ENCODE measurements at places on chromosomes 3 and 15.

- DNase-seq: no peak
Observed at GRCh38 chr15:76368122-76368621, 31.6 kb downstream of the ISL2 start.

DNA sequence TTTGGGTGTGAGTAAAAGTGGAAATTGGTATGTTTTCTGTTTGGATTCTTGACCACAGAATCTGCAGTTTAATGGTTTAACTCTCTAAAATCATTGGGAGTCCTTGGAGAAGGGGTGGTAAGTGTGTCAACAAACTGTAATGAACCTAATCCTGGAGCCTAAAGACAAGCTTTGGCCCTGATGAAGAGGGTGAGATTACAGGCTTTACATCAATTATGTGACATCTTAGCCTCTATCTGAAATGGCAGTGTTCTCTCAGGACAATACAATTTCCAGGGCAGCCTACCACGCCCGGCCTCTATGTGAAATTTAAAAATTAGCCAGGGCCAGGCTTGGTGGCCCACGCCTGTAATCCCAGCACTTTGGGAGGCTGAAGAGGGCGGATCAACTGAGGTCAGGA is 4.3 kb upstream of the PKM start:
- DNase-seq: no peak

- DNase-seq: no peak
Observed at GRCh38 chr3:140249188-140249587, 314.2 kb downstream of the CLSTN2 start.

DNA sequence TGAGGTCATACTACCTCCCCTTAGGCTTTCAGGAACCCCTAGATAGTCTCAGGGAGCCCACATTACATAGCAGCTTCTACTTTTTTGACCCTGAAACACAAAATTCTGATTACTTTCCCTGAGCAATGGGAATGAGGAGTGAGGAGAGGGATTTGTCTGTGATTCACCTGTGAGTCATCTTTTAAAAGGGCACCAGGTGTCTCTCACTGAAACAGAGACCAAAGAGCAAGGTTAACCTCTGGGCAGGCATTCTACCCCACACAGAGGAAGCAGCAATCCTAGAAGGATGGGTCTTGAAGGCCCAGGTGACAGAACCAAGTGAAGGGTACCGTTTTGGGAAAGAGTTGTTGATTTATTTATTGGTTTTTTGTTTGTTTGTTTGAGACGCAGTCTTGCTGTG is 31.1 kb upstream of the UBE2E2 start:
- no peak for DNase-seq

- DNase-seq: no peak
Observed at GRCh38 chr3:171846597-171846996, 3.4 kb downstream of the TMEM212 start.

DNA sequence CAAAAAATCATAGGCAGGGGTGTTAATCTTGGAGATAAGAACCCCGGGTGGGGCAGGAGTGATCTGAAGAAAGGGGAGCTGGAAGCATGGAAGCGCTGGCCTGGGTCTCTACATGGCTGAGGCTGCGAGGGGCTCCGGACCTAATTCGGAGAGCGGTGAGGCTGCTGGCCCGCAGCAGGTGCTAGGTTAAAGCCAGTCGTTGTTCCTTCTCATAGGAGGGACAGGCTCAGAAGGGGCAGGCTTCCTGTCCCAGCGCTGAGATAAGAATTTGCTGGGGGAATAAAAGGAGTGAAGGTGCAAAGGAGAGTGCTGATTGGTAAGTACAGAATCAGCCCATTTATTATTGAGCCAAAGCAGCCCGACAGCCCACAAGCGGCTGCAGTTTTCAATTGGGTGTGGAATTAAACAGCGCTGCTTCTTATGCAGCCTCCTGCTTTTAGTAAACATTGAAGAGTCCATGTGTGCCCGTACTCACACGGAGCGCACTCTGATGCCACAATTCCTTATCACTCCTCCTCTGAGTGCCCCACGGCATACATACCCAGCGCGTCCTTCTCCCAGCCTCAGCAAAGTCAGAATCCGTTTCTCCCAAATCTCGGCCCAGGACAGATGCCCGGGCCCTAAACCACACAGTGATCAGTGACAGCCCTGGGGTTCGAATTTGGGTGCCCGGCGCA is 17.1 kb downstream of the CHST13 start:
- no peak for DNase-seq

GRCh38 chr15:47384341-47384740 is 333.0 kb upstream of the SEMA6D start:
- no peak for DNase-seq

GRCh38 chr3:45536316-45536715 is 58.2 kb upstream of the LIMD1 start:
- DNase-seq: no peak

DNA sequence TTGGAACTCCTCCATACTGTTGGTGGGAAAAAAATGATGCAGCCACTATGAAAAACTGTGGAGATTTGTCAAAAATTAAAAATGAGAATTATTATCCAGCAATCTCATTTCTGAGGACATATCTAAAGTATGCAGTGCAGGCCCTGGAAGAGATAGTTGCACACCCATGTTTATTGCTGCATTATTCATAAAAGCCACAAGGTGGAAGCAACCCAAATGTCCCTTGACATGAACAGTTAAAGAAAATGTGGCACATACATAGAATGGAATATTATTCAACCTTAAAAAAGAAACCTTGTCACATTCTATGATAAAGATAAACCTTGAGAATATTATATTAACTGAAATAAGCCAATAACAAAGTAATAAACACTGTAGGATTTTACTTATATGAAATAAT is 80.9 kb upstream of the ARHGEF26 start:
- DNase-seq: no peak

- DNase-seq: no peak
Observed at GRCh38 chr3:16449369-16449768, 64.1 kb downstream of the RFTN1 start.

- DNase-seq: no peak
Observed at GRCh38 chr3:102398176-102398575, 36.6 kb upstream of the ZPLD1 start.

DNA sequence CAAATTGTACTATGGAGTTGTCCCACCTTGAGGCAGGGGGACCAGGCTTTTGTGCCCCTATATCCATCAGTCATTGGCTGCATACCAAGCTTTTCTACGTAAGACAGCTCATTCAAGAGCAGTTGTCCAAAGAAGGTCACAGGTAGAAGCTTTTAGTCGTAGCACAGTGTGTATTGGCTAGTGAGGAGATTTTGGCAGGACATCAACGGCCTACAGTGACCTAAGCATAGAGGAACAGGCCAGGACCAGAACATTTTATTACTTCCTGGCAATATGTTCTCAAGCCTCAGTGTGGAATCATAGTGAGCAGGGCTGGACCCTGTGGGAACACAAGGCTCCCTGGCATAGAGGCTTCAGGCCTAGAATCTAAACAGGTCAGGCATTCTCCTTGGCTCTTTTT is 105.4 kb upstream of the ANKRD28 start:
- DNase-seq: no peak

- DNase-seq: no peak
Observed at GRCh38 chr3:59920822-59921221, 871.0 kb upstream of the CFAP20DC start.

- no peak for DNase-seq
Observed at GRCh38 chr3:156626104-156626503, 48.3 kb upstream of the TIPARP start.

DNA sequence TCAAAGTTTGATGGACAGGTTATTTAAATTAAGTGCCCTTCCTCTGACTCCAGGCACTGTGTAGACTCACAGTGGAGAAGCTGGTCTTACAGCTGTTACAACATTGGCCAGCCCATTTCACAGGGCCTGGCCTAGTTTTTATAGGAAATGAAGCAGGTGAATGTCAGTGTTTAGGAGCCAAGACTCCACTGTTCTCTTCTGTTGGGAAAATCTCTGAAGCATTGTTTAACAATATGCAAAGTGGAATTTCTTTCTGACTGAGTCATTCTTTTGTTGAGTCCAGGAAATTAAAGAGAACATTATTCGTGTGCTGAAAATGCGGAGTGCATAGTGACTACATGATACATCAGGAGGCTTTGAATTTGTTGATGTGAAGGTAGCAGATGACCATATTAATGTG is 64.7 kb downstream of the ARRDC4 start:
- no peak for DNase-seq

DNA sequence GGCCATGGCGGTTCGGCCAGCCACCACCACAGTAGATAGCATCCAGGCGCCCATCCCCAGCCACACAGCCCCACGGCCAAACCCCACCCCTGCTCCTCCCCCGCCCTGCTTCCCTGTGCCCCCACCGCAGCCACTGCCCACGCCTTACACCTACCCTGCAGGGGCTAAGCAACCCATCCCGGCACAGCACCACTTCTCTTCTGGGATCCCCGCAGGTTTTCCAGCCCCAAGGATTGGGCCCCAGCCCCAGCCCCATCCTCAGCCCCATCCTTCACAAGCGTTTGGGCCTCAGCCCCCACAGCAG is 29.5 kb downstream of the PTPN23 start:
- no peak for DNase-seq

DNA sequence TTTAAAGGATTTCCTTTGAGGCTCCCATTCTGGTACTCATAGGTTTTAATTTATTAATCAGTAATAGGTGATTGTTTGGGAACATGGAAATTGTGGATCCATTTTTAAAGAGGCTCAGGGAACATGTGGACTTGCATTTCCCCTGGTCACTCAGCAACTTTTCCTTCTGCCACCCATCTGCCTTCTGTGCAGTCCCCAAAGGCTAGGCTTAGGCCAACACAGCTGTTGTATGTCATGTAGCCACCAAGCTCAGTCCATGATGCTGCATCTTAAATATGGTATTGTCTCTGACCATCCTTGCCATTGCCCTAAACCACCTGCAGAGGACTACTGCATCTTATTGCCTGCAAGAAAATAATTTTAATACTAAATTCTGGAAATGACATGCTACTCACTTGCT is 416.7 kb upstream of the SEMA6D start:
- no peak for DNase-seq

DNA sequence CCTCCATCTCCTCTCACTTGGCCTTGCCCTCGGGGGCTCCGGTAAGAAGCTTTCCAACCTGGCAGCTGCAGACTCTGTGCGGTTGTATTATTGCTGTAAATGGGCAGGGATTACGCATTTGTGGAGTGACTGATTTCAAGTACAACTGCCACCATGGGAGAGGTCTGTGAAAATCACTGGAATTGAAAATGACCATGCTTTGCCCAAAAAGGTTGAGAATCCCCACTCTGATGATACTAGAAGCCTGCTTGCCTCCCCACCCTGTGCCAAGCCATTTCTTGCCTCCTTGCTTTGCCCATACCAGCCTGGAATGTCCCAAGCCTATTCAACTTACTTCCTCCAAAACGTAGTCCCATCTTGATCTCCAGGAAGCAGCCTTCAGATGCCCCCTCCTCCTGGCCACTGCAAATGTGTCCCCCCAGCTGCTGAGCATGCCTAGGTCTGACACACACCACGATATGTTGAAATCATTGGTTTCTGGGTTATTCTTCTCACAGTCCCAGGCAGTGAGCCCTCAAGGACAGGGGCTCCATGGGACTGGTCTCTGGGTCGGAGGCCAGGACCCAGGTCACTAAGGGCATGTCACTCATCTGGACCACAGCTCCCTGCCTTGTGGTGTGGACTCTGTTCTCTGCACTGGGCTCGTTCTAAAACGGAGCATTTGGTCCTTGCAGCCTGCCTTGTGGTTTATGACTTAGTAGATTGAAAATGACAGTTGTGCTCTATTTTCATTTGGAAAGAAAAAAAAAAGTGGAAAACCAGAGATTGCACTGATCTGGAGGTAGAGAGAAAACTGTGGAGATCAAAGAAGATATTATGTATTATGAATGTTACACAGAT is 42.9 kb downstream of the SMAD3 start:
- DNase-seq: no peak

DNA sequence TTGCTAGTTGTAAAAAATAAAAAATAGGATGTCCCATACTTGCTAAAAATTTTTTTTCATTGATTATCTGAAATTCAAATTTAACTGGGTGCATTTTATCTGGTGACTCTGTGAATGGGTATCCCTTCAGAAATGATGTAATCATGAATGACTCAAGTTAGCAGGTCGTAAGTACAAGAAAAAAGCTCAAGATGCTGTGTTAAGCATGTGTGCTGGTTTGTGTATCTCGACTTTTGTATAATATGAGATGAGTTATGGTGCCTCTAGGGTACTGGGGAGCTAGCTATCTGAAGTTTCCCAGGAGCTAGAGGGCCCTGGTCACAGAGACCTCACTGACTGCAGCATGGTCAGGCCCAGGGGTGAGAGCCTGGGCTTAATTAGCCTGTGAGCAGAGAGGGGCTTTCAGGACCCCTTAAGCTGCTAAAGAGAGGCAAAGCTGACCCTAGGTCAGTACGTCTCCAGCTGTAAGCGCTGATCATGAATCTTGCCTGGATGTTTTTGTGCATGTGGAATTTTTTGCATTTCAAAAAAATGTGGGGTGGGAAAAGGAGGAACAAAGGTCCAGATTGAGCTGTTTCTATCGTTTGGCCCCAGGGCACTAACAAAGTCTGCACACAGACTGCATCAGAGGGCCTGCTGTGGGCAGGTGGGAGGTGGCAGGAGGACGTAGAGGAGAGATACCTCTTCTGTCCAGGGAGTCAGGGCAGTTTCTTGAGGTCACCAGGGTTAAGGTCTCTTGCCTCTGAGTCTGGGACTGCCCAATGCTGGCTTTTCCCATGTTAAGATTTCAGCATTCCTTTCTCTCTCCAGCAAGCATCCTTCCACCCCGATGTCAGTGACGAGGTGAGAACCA is 233.2 kb upstream of the TPM1 start:
- no peak for DNase-seq

GRCh38 chr3:121619691-121620090 is 26.5 kb downstream of the FBXO40 start:
- DNase-seq: no peak

GRCh38 chr3:69563981-69564380 is 175.3 kb upstream of the MITF start:
- no peak for DNase-seq

DNA sequence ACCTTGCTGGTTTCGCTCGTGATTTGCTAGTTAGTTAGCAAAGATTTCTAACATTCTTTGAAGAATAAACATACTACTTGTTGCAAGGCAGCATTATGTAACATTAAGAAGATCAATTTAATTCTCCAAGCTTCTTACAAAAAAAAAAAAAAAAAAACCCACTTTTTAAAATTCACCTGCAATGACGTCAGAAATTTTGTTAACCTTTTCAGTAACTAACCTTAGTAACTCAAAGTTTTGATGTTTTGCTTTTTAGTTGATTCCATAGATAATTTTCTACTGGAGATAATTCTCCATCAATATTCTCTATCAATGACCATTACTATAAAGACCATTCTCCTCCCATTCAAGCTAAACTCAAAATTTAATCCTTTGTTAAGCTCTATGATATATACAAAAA is 491.8 kb upstream of the TBL1XR1 start:
- no peak for DNase-seq

GRCh38 chr3:131605916-131606315 is 103.1 kb upstream of the MRPL3 start:
- DNase-seq: no peak

GRCh38 chr15:79458491-79458890 is 26.4 kb downstream of the MINAR1 start:
- DNase-seq: no peak

GRCh38 chr15:70291305-70292075 is 193.8 kb upstream of the TLE3 start:
- no peak for DNase-seq

Measured in coronary artery (tissue), 2 donors.